Retinal pigment epithelial cell (primary cell): ENCODE measurements at places on chromosomes 4 and X.

DNA sequence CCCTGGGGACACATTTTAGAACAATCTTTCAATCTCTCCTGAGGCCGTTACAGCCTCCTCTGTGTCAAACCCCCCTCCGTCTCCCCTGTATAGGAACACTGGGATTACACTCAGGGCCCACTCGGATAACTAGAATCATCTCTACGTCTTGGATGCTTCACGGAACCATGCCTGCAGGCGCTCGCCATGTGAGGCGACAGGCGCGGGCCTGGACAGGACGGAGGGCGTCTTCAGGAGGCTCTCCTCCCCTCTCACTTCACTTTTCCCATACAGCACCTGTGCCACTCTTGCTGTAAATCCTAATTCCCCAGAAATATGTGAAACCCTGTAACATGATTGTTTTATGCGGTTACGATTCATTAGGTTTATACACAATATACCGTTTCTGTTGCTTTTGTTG, 4.0 kb upstream of the IDUA start:
- DNase-seq = no peak

DNA sequence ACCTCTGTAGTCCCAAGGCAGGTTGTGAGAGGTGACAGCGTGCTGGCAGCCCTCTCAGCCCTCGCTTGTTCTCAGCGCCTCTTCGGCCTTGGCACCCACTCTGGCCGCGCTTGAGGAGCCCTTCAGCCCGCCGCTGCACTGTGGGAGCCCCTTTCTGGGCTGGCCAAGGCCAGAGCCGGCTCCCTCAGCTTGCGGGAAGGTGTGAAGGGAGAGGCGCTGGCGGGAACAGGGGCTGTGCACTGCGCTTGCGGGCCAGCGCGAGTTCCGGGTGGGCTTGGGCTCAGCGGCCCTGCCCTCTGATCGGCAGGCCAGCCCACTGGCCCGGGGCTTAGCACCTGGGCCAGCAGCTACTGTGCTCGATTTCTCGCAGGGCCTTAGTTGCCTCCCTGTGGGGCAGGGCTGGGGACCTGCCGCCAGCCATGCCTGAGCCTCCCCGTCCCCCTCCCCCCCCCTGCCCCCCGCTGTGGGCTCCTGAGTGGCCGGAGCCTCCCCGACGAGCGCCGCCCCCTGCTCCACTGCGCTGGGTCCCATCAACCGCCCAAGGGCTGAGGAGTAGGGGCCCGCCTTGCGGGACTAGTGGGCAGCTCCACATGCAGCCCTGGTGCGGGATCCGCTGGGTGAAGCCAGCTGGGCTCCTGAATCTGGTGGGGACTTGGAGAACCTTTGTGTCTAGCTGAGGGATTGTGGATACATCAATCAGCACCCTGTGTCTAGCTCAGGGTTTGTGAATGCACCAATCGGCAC, 347.6 kb downstream of the KLHL13 start:
- DNase-seq = no peak

DNA sequence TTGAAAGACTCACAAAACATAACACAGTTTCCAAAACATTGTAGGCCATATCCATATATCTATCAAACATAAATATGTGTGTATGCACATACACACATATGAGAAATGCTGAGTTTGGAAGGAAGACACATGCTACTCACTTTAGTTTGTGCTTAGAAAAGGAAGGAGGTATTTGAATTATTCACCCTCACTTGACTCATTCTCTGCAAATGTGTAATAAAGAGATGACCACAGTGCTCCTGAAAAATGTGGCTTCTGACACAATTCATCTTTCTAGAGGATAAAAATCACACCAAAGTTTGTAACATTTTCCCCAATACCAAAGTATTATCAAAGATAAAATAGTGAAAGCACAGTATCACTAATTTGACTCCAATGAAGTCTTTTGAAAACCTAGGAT, 950.1 kb downstream of the FAT4 start:
- no peak for DNase-seq

GRCh38 chr4:182873726-182874125, 43.5 kb downstream of the DCTD start:
- no peak for DNase-seq

- no peak for DNase-seq
Measured at GRCh38 chr4:147571036-147571770, 46.0 kb upstream of the TMEM184C start.

GRCh38 chr4:182975806-182976205, 58.6 kb upstream of the DCTD start:
- DNase-seq = peak; percentile 9

DNA sequence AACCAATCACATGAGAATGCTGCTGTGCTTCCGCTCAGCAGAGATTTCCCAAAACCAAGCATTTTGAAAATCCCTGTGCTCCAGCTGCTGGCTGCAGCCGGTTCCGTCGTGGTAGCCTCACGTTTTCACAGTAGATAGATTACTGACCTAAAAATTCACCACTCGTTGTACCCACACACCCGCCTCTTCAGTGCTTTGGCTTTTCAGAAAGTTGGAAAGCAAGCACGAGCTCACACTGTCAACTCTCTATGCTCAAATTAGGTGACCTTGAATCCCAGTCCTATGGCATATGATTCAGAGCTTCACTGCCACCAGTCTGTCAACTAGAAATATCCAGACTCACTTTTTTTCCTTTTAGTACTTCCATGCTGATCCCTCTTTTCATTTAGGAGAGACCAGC, 168.9 kb downstream of the DCTD start:
- DNase-seq = no peak

- DNase-seq = no peak
Measured at GRCh38 chr4:24625091-24625490, 40.7 kb upstream of the DHX15 start.

- DNase-seq = no peak
Measured at GRCh38 chrX:5084279-5084678, 1144.4 kb downstream of the NLGN4X start.

DNA sequence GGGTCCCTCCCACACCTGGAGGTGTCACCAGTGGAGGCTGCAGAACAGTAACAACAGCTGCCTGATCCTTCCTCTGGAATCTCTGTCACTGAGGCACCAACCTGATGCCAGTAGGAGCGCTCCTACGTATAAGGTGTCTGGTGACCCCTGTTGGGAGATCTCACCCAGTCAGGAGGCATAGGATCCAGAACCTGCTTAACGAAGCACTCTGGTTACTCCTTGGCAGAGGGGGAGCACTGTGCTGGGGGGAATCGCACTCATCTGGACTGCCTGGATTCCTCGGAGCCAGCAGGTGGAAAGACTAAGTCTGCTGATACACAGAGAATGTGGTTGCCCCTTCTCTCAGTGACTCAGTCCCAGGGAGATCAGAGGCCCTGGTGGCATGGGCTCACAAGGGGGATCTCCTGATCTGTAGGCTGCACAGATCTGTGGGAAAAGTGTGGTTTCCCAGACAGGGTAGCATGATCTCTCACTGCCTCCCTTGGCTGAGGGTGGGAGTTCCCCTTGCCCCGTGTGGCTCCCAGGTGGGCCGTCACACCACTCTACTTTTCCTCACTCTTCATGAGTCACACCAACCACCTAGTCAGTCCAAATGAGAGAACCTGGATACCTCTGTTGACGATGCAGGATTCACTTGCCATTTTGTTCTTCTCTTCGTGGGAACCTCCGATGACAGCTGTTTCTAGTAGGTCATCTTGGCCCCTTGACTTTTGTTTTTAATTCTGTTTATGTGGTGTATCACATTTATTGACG, 305.9 kb downstream of the IDS start:
- DNase-seq = no peak

- DNase-seq = no peak
Measured at GRCh38 chrX:150753357-150753756, 60.2 kb downstream of the MTMR1 start.

- peak; percentile 49 for DNase-seq
Measured at GRCh38 chr4:138308356-138308755, 66.2 kb upstream of the SLC7A11 start.

GRCh38 chr4:25859429-25860148, 3.2 kb downstream of the SEL1L3 start:
- no peak for DNase-seq

DNA sequence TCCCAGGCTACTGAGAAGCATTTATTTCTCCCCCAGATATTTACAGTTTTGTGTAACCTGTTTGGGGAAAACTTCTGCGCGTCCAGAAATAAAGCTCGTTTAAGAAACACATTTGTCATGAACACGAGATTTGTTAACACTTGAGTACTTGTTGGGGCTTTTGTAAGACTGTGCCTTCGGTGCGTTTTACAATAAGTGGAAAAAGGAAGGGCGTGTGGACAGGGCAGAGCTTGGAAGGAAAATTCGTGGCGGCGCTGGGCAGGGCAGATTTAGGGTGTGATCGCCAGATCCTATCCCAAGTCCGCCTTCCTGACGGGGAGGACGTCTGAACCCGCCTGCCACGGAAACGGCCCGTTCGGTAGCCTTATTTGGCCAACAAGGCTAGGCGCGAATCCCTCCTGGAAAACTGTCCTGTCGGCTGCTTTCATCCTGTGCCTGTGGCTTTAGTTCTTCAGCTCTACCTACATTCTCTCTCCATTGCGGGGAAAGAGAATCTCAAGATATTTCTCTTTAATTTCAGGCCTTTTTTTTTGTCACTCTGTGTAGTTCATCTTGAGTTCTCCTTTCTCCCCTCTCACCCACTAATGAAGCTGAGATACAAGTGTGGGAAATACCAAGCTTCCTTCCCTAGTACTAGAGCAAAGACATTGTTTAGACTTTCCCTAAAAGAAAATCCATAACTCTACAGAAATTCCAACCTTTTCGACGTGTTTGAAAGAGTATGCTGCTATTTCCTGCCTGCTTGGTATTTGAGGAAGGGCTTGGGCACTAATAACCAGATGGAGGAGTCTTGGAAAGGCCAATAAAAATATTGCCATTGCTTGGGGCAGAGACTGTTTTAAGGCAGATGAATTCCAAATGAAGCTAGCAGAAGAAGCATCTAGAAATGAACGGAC, 982 bp downstream of the PDLIM5 start:
- no peak for DNase-seq

- no peak for DNase-seq
Measured at GRCh38 chr4:110589297-110589696, 33.6 kb downstream of the PITX2 start.

DNA sequence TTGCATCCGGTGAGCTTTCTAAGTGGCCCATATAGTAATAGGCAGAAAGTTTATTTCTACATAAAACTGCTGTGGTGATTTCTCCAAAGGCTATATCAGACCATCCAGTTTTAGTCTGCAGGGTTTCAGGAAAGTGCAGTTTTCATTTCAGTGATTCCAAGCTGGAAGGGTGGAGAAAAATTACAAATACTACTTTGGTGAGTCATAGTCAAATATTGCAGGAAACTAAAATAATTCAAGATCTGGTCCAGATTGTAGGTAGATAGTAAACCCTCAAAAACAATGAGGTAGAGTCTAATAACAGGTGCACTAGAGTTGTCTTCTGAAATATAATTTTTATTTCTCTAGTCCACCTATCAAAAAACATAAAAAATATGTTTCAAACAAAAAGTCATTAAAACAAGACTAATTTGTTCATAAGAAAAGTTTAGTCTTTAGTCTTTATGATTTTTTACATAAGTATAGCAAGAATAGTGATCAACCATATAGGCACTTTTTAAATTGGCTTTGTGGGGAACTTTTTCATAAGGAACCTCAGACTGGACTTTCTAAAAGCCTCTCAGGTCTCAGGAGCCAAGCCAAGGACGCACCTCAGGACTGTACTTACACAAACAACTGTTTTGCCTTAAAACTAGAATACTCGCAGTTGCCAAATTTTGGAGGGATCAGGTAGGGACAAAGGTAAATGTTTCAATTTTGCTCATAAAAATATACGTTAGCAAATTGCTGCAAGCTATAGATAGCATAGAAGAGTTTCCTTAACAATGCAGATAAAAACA, 101.8 kb upstream of the TLR3 start:
- no peak for DNase-seq

DNA sequence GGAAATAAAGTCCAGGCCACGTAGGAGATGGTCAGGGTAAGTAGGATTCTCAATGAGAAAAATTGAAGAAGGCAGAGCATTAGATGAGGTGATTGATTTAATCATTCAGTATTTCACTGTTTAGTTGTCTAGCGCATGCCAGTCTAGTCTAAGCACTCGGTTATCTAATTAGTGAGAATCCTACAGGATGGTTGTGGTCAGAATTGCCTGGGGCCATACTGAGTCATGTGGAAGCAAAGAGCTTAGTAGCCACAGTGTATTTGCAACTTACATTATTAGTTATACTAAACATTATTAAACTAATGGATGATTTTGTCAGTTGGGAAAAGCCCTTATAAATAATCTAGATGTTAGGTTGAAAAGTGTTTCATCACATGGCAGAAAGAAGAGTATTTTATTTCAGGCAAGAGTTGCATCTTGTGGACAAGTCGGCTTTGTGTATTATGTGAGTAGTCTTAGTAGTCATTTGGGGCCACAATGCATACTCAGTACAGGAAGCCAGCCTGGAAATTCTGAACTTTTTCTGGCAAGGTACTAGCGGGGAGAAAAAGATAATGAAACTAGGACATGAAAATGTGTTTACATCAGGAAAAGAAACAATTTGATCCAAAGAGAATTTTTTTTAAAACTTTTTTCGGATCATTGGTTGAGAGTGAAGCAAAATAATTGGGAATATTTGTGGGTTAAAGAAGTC, 31.9 kb downstream of the CPEB2 start:
- DNase-seq = no peak

GRCh38 chrX:21657318-21658151, 595 bp downstream of the KLHL34 start:
- DNase-seq = no peak

GRCh38 chr4:75306506-75306905, 207.7 kb downstream of the RCHY1 start:
- DNase-seq = no peak

- peak; percentile 74 for DNase-seq
Measured at GRCh38 chr4:53558065-53558801, 33.1 kb downstream of the LNX1 start.

GRCh38 chrX:30635630-30636029, 17.6 kb upstream of the GK start:
- DNase-seq = no peak

GRCh38 chr4:17762726-17763125, 18.7 kb downstream of the FAM184B start:
- no peak for DNase-seq

GRCh38 chr4:121199742-121200561, 35.8 kb upstream of the TNIP3 start:
- no peak for DNase-seq

DNA sequence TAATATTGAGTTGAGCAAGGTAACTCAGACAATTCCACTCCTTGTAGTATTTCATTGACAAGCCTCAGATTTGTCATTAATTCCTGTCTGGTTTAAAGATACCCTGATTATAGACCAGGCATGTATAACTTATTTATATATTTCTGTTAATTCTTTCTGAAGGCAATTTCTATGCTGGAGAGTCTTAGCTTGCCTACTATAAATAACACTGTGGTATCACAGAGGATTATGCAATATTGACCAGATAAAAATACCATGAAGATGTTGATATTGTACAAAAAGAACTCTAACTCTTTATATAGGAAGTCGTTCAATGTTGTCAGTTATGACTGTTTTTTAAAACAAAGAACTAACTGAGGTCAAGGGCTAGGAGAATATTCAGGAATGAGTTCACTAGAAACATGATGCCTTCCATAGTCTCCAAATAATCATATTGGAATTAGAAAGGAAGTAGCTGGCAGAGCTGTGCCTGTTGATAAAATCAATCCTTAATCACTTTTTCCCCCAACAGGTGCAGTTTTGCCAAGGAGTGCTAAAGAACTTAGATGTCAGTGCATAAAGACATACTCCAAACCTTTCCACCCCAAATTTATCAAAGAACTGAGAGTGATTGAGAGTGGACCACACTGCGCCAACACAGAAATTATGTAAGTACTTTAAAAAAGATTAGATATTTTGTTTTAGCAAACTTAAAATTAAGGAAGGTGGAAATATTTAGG, 821 bp downstream of the CXCL8 start:
- no peak for DNase-seq
